AG04450 (cell line): ENCODE measurements at places on chromosomes 4 and X. TPM values are rescaled to one million over a fixed set of nuclear protein-coding genes. Genes with fewer than 3 reads are reported as not detected.

DNA sequence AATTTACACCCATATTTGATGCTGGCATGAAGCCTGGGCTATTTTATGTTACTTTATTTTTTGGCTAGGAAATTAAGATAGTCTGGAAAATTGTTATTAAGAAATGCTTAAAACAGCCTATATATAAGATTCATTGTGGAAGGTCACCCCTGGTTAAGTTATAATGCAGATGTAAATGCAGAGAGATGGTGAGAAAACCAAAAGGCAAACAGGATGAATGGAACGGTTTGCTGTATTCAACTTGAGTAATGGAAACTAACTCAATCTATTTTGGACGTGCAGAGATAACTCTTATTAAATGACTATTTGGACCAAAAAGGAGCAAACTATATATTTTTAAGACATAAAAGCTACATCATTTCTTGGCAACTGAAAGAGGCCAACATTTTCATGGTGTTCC lies 446.3 kb upstream of the FRG1 start:
- DNase-seq: no peak

DNA sequence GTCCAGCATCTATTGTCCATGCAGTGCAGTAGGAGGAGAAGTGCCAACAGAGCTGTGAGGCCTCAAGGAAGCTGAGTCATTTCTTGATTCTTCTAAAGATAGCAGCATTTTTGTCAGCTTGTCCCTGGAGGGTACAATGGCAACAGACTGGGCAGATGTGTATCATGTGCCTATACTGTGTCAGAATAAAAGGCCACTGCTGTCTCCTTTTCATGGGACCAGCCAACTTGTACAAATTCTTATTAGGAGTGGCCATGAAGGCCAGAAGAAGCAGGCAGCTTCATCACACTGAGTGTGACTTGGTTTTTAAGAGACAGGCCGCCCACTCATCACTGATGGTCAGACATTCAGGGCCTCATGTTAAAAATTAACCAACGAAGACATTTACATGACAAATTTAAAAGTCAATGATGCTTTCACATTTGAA lies 185.0 kb upstream of the FAM241A start:
- no peak for DNase-seq

GRCh38 chr4:7411896-7412553 lies 22.7 kb downstream of the PSAPL1 start:
- no peak for DNase-seq

Gene LANCL3
- polyA plus RNA-seq: 0.01 and 0.06 TPM in 2 replicates

Gene KCTD8
- 0.05 TPM in 1 of 2 replicates, not detected in the other for polyA plus RNA-seq
